ENCODE measurements at places on chromosomes 3 and 15. TPM values are rescaled to one million over a fixed set of nuclear protein-coding genes. Genes with fewer than 3 reads are reported as not detected.

- no peak for DNase-seq
Observed at GRCh38 chr3:12353796-12354525, 65.1 kb downstream of the PPARG start.

GP5 gene
- total RNA-seq: 0.21 TPM

NUDT16 gene
- total RNA-seq: 30.0 TPM

- peak; percentile 43 for DNase-seq
Observed at GRCh38 chr15:61227269-61227949, 1.7 kb downstream of the RORA start.

- peak; percentile 77 for DNase-seq
Observed at GRCh38 chr15:63503739-63504246, 600 bp upstream of the USP3 start.

GRCh38 chr3:185728630-185729336 lies 96.1 kb downstream of the IGF2BP2 start:
- no peak for DNase-seq

GRCh38 chr3:31364711-31365110 lies 168.0 kb upstream of the STT3B start:
- DNase-seq: no peak

ZNF80 gene
- total RNA-seq: not detected

CCDC39 gene
- not detected for total RNA-seq

IFT57 gene
- 46.8 TPM for total RNA-seq

- DNase-seq: no peak
Observed at GRCh38 chr3:168457954-168458539, 362.3 kb upstream of the GOLIM4 start.

SLC38A3 gene
- total RNA-seq: 0.34 TPM

GRCh38 chr3:134150476-134150875 lies 100.2 kb downstream of the RYK start:
- DNase-seq: no peak

GRCh38 chr3:70580021-70580420 lies 267.6 kb upstream of the MDFIC2 start:
- no peak for DNase-seq

GRCh38 chr3:150462108-150462507 lies 54.0 kb downstream of the TSC22D2 start:
- no peak for DNase-seq

- no peak for DNase-seq
Observed at GRCh38 chr3:180764481-180764880, 85.2 kb upstream of the CCDC39 start.

DNA sequence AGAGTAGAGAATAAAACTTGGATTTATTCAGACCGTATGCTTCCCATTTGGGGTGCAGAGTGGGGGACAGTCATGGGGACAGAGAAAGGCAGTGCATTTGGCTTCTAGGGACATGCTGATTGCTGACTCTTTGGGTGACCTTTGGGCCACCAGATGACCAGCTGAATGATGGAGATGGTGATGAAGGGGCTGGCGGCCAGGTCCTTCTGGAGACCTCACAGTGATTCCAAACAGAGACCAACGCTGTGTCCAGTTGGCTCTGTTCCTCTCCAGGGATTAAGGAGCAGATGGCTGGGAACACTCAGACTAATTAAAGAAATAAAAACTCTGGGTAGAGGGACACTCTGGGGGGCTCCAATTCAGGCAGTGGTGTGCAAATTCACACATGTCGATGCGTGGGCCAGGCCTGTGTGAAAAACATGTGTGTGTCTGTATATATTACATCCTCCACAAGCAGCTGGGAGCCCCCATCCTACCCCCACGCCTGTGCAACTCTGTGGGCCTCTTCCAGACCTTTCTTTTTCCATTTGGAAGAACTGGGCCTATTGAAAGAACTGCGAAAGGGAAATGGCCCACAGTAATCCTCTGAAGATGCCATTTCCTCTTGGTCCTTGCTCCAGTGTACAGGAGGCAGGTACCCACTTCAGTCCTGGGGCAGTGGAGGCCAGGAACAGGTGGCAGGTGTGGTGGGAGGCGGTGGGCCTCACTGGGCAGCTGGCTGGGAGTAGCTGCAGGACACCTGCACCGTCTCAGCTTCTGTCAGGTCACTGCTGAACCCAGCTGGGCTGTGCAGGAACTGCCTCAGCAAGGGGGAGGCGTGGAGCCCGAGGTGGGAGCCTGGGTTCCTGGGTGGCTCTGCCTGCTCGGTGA lies 8.9 kb downstream of the XIRP1 start:
- no peak for DNase-seq

- DNase-seq: no peak
Observed at GRCh38 chr3:112651516-112651915, 10.6 kb upstream of the CCDC80 start.

KLHL24 gene
- total RNA-seq: 69.2 TPM

CPB1 gene
- total RNA-seq: not detected

GRCh38 chr15:90441027-90441426 lies 53.0 kb downstream of the IQGAP1 start:
- DNase-seq: no peak

MYO5A gene
- total RNA-seq: 25.3 TPM

DNA sequence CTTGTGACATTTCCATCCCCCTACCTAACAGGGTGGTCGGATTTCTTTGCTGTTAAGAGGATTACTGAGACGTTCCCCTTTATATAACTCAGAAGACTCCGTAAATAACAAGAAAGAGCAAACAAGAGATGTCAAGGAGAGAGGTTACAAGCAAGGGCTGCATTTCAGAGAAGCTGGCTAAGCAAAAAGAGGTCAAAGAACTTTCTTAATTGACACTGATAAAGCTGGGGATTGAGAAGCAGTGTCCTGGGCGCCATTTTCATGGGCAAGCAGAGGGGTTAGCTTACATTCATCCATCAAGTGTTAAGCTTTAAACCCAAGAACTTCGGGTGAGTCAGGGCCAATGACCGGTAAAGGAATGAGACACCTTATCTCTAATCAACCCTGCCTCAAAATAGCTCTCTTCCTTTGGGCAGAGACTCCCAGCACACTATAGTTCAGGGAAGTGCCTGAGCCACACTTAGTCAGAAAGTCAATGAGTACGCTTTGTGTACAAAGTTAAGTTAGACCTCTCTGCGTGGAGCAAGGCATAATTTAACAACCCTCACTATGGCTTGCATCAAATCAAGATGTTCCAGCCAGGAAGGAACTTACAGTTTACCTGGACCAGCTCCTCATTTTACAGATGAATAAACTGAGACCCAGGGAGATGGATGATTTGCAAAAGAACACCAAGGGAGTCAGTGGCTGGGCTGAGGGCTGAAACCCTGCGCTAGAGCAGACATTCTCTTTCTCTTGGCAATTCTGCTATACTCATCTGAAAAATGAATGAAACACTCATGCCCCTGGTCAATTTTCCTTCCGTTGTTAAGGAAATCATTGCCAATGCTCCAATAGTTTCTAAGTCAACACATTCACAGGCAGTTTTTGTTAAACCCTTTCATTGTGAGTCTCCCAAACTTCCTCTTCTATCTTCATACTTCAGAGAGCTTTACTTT lies 44.6 kb downstream of the CCNL1 start:
- no peak for DNase-seq

FBXO40 gene
- 0.23 TPM for total RNA-seq

GRCh38 chr3:109363634-109364033 lies 26.3 kb upstream of the DPPA4 start:
- no peak for DNase-seq

DNA sequence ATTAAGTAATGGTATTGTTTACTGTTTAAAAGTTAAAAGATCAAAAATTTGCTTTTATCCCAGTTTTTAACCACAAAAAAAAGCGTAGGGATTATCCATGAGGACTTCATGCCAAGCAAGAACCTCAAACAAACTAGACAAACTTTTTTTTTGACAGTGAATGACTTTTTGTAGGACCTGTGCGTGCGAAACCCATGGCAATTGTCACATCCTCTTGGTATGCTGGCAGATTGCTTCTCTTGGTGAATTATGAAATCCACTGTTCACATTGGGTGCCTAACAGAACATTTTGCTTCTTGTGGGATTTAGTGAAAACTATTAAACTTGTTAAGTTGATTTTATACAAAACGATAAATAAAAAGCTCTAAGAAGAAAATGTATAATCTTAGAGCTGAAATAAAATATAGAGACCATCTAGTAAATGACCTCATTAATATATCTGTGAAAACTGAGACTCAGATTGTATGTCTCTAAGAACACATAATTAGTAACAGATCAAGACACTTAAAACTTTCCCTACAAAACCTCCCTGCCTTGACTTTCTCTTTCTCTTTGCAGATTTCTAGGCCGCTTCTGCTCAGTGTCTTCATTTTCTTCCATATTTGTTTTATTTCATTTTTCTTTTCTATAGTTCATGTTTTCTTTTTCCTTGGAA lies 87.3 kb upstream of the CGNL1 start:
- no peak for DNase-seq

- DNase-seq: no peak
Observed at GRCh38 chr3:70824773-70825172, 512.3 kb upstream of the MDFIC2 start.

FOXB1 gene
- total RNA-seq: not detected

GRCh38 chr3:20323307-20323927 lies 137.4 kb upstream of the SGO1 start:
- DNase-seq: no peak

GRCh38 chr3:4980229-4981203 lies 1.3 kb downstream of the BHLHE40 start:
- DNase-seq: peak; percentile 96

GOLGA6B gene
- 0.36 TPM for total RNA-seq

DNA sequence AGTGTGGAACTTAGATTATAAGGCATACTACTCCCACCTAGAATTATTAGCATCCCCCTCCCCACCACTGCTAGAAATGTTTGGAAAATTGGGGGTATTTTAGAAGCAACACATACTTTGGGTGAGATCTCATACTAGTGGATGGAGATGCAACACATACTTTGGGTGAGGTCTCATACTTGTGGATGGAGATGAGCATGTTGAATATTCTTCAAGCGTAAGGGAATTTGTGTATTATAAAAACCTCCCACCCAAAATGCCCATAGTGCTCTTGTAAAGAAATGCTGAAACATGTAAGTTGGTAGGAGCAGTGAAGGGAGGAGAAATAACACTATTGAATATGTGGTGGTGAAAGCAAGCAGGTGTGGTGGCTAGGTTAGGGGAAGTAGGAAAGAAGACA lies 124.0 kb upstream of the EPHA3 start:
- DNase-seq: no peak

DNA sequence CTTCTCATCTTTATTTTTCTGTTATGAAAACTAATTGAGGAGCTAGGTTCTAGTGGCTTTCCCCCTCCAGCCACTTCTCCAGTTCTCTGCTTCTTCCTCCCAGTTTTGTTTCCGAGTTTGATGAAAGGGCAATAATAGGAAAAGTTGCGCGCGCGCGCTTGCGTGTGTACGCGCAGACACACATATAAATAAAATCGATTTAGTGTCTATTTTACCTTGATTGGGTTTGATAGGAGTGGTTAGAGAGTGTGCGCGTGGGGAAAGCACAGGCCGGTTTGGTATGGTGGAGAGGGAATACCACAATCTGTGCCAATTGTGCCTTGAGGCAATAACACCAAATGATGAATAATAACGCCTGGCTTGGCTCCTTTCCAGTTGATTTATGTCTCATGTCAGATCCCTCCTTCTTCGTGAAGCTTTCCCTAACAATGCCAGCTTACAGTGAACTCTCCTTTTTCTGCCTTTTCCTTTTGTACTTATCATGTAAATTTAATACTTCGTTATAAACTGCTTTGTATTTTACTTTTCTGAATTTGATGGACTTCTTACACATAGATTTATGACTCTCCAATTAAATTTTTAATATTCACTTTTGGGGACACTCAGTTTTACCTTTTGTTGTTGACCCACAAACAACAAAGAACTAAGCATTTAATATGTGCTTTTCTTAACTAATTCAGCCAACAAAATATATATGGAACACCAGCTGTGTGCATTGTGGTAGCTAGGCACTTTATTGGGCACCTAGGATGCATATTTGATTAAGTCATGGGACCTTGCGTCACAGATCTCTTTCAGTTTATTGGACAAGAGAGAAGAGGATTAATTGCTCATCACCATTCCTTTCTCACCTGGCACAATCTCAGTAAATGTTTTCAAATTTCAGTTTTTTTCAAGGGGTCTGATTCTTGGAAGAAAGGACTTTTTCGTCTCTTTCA lies 1.7 kb downstream of the TIPARP start:
- DNase-seq: peak; percentile 76

Measured in ureter (tissue), 1 donor.